ENCODE measurements at places on chromosomes 3 and 15.

DNA sequence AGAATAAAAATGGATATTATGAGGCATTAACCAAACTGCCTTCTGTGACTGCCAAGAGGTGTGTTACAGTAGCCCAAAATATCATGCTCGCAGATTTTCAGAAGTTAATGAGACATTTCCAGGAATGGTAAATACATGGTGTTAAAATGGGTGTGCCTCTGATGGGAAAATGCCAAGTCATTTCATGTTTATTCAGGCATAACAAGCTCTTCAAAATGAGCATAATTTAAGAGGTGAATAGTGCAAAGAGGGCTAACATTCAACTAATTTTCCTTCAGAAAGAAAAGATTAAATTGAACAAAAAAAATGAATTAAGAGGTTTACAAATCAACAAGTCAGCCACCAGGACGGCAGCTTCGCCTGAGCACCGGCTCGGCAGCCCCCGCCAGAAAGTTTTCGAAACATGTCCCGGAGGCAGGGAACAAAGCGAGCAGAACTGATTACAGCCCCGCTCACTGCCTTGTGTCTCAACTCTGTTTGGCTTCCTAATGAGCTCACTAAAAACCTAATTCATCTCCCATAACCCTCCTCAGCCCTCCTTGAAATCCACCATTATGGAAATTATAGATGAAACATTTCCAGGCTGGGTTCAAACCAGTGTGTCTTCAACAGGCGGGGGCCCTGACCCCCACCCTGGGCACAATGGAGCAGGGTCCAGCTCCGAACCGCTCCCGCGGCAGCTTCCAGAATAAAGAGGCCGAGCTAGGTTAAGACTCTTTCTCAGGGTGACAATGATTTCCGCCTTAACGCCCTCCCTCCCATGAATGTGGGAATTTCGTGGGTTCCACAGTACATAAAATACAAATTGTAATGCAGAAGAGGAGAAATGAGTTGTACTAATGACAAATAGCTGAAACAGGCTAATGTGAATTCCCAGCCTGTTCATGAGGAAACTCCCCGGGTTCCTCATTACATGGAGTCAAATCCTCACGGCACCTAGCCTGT lies 43.9 kb downstream of the MEIS2 start:
- H3K36me3 ChIP-seq = peaks cover 2% of the 10 kb centered on the region
- no peaks in the 10 kb centered on the region for H3K4me1 ChIP-seq
- DNase-seq = no peak

GRCh38 chr3:52694528-52695189 lies 8.8 kb downstream of the GNL3 start:
- peaks cover 70% of the 10 kb centered on the region for H3K36me3 ChIP-seq
- H3K4me1 ChIP-seq = peaks cover 6% of the 10 kb centered on the region
- H3K27me3 ChIP-seq = no peaks in the 10 kb centered on the region
- H3K4me3 ChIP-seq = no peak overlapping the region
- no peak overlapping the region for H3K27ac ChIP-seq

- no peak overlapping the region for H3K27ac ChIP-seq
- H3K4me3 ChIP-seq = no peak overlapping the region
- no peaks in the 10 kb centered on the region for H3K27me3 ChIP-seq
- H3K36me3 ChIP-seq = no peaks in the 10 kb centered on the region
- no peaks in the 10 kb centered on the region for H3K4me1 ChIP-seq
Measured at GRCh38 chr15:27965546-27965945, 133.6 kb downstream of the OCA2 start.

GRCh38 chr3:124962403-124962940 lies 27.9 kb upstream of the MUC13 start:
- H3K27me3 ChIP-seq = no peaks in the 10 kb centered on the region
- H3K4me3 ChIP-seq = no peak overlapping the region
- no peaks in the 10 kb centered on the region for H3K4me1 ChIP-seq
- no peak overlapping the region for H3K27ac ChIP-seq

GRCh38 chr3:158395421-158395820 lies 175.6 kb upstream of the MLF1 start:
- no peak overlapping the region for H3K4me3 ChIP-seq
- no peak overlapping the region for H3K27ac ChIP-seq
- no peak for DNase-seq
- H3K36me3 ChIP-seq = peaks cover 2% of the 10 kb centered on the region
- H3K27me3 ChIP-seq = no peaks in the 10 kb centered on the region

- H3K4me1 ChIP-seq = no peaks in the 10 kb centered on the region
- H3K4me3 ChIP-seq = no peak overlapping the region
Measured at GRCh38 chr3:59040902-59041301, 8.9 kb downstream of the CFAP20DC start.

- no peaks in the 10 kb centered on the region for H3K4me1 ChIP-seq
- no peak for DNase-seq
- H3K27me3 ChIP-seq = peaks cover 94% of the 10 kb centered on the region
- no peaks in the 10 kb centered on the region for H3K36me3 ChIP-seq
- no peak overlapping the region for H3K4me3 ChIP-seq
Measured at GRCh38 chr15:39799552-39800011, 16.9 kb upstream of the FSIP1 start.

- H3K4me3 ChIP-seq = peak overlapping the region; percentile 80
- H3K36me3 ChIP-seq = peaks cover 17% of the 10 kb centered on the region
- H3K4me1 ChIP-seq = peaks cover 16% of the 10 kb centered on the region
- H3K27ac ChIP-seq = peak overlapping the region; percentile 89
Measured at GRCh38 chr3:128680603-128681368, 30.2 kb upstream of the RPN1 start.

DNA sequence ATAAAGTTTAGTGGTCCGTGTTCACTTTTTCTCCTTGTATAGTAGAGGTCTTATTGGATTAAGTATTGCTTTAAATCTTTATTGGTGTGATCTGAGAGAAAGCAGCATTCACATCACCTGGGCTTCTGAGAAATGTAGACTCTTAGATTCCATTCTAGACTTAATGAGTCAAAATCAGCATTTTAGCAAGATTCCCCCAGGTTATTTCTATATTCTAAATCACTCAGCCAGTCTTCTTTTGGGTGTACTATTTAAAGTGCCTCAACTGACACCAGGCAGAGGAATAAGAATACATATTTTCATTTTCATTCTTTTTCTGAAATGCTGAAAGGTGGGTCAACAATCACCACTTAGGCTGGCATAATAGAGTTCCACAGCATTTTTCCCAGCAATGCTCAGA lies 481.7 kb downstream of the TUSC7 start:
- DNase-seq = no peak
- no peak overlapping the region for H3K27ac ChIP-seq
- no peak overlapping the region for H3K4me3 ChIP-seq
- no peaks in the 10 kb centered on the region for H3K27me3 ChIP-seq

DNA sequence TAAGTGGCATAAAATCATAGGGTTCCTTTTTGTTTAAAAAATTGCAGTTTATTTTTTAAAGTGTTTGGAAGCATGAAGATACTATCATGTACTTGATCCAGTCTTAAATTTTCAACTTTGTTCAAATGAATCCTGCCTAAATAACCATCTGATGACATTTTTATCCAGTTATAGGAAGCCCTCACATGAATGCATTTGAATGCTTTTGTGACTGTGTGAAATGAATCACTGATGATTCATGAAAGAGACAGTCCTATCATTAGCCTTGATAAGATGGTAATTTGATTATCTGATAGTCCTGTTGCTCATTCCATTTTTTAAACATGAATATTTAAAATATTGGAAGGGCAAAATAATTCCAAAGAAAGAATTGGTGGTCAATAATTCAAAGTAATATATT lies 401.9 kb upstream of the ROBO2 start:
- H3K4me1 ChIP-seq = no peaks in the 10 kb centered on the region
- no peak overlapping the region for H3K27ac ChIP-seq
- H3K4me3 ChIP-seq = no peak overlapping the region
- no peak for DNase-seq
- no peaks in the 10 kb centered on the region for H3K36me3 ChIP-seq

GRCh38 chr3:179036226-179036625 lies 35.4 kb downstream of the ZMAT3 start:
- no peaks in the 10 kb centered on the region for H3K36me3 ChIP-seq
- H3K4me1 ChIP-seq = peaks cover 24% of the 10 kb centered on the region
- no peaks in the 10 kb centered on the region for H3K27me3 ChIP-seq
- H3K27ac ChIP-seq = no peak overlapping the region
- DNase-seq = no peak
- no peak overlapping the region for H3K4me3 ChIP-seq

- no peak overlapping the region for H3K27ac ChIP-seq
- H3K27me3 ChIP-seq = no peaks in the 10 kb centered on the region
- no peaks in the 10 kb centered on the region for H3K4me1 ChIP-seq
- no peaks in the 10 kb centered on the region for H3K36me3 ChIP-seq
- no peak overlapping the region for H3K4me3 ChIP-seq
Measured at GRCh38 chr3:79490165-79491028, 277.4 kb downstream of the ROBO1 start.

- no peak for DNase-seq
- H3K4me3 ChIP-seq = no peak overlapping the region
- H3K4me1 ChIP-seq = peaks cover 4% of the 10 kb centered on the region
- no peaks in the 10 kb centered on the region for H3K27me3 ChIP-seq
Measured at GRCh38 chr3:107969994-107970819, 120.6 kb downstream of the CD47 start.

- H3K27me3 ChIP-seq = peaks cover 22% of the 10 kb centered on the region
- peaks cover 5% of the 10 kb centered on the region for H3K4me1 ChIP-seq
- no peak for DNase-seq
- H3K4me3 ChIP-seq = no peak overlapping the region
Measured at GRCh38 chr3:189947948-189948723, 172.6 kb downstream of the P3H2 start.

GRCh38 chr15:33182926-33183325 lies 11.6 kb downstream of the FMN1 start:
- no peaks in the 10 kb centered on the region for H3K27me3 ChIP-seq
- no peaks in the 10 kb centered on the region for H3K36me3 ChIP-seq
- no peak for DNase-seq
- H3K27ac ChIP-seq = no peak overlapping the region
- H3K4me3 ChIP-seq = no peak overlapping the region

- peaks cover 38% of the 10 kb centered on the region for H3K4me1 ChIP-seq
- H3K36me3 ChIP-seq = peaks cover 2% of the 10 kb centered on the region
- H3K27me3 ChIP-seq = no peaks in the 10 kb centered on the region
- H3K4me3 ChIP-seq = peak overlapping the region; percentile 12
- H3K27ac ChIP-seq = peak overlapping the region; percentile 38
Measured at GRCh38 chr3:136954980-136955780, 2.6 kb upstream of the IL20RB start.

GRCh38 chr3:21704796-21705195 lies 46.2 kb downstream of the ZNF385D start:
- H3K27ac ChIP-seq = no peak overlapping the region
- no peak for DNase-seq
- H3K4me3 ChIP-seq = no peak overlapping the region
- H3K27me3 ChIP-seq = no peaks in the 10 kb centered on the region

GRCh38 chr15:56464893-56465520 lies at the start of gene MNS1:
MNS1 (minus strand) TSS chr15:56465137; CDS start chr15:56464972, 165 bp downstream.
- H3K27ac ChIP-seq = peak within 1 kb of the TSS; percentile 87
- H3K36me3 ChIP-seq = peaks cover 2% of the 10 kb centered on the region
- H3K27me3 ChIP-seq = peaks cover 37% of the 10 kb centered on the region
- peak; percentile 55 for DNase-seq

DNA sequence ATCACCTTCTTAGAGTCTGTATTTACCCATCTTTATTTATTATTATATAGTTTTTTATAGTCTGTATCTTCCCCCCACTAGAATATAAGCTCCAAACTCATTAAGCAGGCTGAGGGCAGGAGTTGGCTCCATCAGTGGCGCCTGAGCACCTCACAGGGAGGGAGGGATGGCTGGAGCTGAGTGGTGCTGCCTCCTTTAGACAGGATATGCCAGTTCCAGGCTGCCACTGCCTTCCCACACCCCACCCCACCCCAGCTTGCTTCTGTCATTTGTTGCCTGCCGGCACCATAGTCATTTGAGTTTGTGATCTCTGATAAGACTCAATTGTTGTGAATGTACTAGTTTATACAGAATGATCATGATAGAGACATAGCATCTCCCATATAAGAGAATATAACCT lies 85.5 kb downstream of the KLHL25 start:
- no peaks in the 10 kb centered on the region for H3K27me3 ChIP-seq
- H3K4me3 ChIP-seq = peak overlapping the region; percentile 79
- DNase-seq = no peak
- H3K27ac ChIP-seq = peak overlapping the region; percentile 99

- H3K4me1 ChIP-seq = no peaks in the 10 kb centered on the region
- H3K36me3 ChIP-seq = no peaks in the 10 kb centered on the region
- no peak overlapping the region for H3K4me3 ChIP-seq
- H3K27ac ChIP-seq = no peak overlapping the region
- H3K27me3 ChIP-seq = no peaks in the 10 kb centered on the region
Measured at GRCh38 chr3:56086355-56086754, 381.9 kb downstream of the ERC2 start.

DNA sequence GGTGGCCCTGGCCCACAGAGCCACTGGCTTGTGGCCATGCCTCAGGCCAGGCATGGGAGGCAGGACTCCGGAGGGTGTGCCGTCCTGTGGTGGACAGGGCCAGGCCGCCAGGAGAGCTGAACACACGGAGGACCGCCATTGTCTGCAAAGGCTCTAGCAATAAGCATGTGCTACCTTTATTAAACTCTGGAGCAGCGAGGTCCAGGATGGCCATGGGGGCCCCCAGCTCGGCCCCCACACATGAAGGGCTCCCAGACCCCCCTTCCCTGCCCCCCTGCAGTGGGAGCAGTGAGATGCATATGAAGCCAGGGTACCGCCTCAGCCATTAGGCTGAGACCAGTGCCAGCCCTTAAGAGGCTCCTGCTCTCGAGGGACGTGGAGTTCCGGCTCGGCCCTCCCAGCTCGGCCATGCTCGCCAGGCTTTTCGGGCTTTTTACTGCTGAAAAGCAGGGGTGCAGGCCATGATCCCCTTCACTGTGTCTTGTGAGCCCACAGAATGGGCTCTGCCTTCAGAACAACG lies 2.7 kb downstream of the AMIGO3 start:
- peaks cover 24% of the 10 kb centered on the region for H3K4me1 ChIP-seq
- H3K36me3 ChIP-seq = peaks cover 18% of the 10 kb centered on the region
- no peak for DNase-seq
- no peak overlapping the region for H3K27ac ChIP-seq
- no peaks in the 10 kb centered on the region for H3K27me3 ChIP-seq

DNA sequence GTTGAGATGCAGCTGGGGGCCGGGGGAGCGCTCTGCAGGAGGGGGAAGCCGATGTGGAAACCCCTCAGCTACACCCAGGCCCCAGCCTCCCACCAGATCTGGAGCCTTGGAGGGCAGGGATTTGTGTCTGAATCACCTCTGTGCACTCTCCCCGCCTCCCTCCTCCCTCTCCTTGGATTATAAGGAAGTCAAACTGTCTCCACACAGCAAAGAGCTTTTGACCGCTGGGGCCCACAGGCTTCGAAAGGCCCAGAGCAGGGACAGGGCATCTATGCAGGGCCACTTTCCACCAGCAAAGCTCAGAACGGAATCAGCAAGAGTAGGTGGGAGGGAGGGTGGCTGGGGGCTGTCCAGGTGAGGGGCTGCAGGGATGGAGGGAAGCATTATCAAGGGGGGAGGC lies 68.9 kb downstream of the IQSEC1 start:
- H3K4me3 ChIP-seq = no peak overlapping the region
- no peak for DNase-seq
- H3K27ac ChIP-seq = peak overlapping the region; percentile 79
- no peaks in the 10 kb centered on the region for H3K27me3 ChIP-seq
- peaks cover 86% of the 10 kb centered on the region for H3K4me1 ChIP-seq
- H3K36me3 ChIP-seq = peaks cover 23% of the 10 kb centered on the region
